SK-MEL-5 (cell line): ENCODE measurements at places on chromosomes 13 and 19. TPM values are rescaled to one million over a fixed set of nuclear protein-coding genes. Genes with fewer than 3 reads are reported as not detected.
A peak's percentile ranks its signal among the peaks of the same experiment; 100 is the strongest.

GRCh38 chr19:38729653-38730469 lies 14.4 kb downstream of the CAPN12 start:
- DNase-seq, result peak; percentile 67

DNA sequence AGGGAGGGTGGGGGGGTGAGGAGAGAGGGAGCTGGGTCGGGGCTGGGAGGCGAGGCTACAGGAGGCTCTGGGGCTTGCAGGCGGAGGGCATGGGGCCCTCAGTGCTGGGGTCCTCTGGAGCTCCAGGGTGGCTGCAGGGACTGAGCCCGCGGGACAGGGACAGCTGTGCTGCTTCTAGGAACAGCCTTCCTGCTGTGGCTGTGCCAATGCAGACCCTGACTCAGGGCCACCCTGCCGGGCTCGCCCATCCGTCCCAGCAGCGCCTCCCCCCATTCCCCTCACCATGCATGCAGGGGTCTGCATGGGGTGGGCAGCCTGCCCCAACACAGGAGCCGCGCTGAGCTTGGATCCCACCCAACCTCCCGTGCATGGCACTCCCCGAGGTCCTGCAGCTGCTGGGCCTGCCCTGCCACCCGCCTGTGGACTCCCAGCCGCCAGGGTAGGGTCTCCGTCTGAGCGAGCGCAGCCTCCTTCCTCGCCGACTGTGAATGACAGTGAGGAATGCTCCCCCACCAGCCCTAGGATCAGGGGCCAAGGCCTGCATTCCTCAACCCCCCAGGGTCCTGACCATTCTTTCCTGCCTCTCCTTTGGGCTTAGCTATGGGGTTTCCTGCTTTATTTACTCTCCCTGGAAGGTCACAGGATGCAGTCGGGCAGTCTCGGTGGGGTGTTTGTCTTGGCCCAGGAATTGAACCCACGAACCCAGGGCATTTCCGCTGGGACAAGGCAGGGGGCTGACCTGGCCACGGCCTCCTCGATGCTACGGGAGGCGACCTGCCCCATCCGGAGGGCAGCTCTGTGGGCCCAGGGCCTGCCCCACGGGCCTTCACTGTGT lies 23.4 kb downstream of the CEBPG start:
- DNase-seq, result no peak

DNA sequence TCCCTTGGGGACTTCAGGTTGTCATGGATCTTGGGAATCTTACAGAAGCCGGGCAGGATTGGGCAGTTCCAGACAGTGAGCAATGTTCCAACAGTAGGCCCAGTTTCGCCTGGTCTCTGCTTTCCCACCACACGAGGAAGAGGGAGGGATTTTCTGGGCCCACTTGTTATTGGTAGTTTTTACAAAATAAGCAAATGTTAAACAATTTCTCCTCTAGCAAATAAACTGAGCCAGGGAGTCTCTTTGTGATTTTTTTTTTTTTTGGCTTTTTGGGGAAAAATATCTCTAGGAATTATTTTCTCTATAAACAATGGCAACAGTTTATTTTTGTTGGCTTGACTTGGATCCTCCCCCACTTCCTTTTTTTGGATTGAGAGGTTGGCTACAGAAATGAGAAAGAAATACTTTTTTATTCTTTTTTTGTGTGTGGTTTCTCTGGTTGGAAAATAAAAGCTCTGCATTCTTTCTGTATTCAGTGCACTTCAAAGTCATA lies 89.3 kb downstream of the TM9SF2 start:
- no peak for DNase-seq

- DNase-seq, result no peak
Observed at GRCh38 chr19:48095612-48096175, 14.9 kb downstream of the PLA2G4C start.

GRCh38 chr19:7857727-7858108 lies 16.5 kb downstream of the PRR36 start:
- no peak for DNase-seq

- no peak for DNase-seq
Observed at GRCh38 chr13:89310943-89311672, 1639.9 kb downstream of the SLITRK5 start.

DNA sequence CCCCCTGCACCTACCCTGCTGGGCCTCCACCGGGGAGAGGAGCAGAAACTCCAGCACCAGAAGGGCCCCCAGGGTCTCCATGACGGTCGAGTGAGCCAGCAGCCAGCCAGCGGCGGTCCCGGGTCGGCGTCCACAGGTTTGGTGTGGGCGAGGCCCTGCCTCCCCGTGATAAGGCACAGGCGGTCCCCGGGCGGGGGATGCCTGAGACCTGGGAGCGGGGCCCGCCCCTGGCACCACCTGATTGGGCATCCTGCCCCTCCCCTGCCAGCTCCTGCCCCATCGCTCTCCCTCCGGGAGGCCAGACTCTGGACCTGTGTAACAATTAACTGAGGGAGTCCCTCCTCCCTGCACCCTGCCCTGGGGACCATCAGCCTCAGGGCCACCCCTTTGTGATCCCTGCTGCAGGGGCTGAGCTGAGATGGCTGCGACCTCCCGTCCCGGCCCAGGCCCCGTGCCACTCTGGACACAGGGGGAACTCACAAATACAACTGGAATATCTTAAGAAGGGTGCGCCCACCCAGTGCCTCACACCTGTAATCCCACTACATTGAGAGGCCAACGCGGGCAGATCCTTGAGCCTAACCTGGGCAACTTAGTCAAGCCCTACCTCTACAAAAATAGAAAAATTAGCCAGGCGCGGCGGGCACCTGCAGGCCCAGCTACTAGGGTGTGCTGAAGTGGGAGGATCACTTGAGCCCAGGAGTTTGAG lies at the start of gene SMIM24:
Gene SMIM24 (minus strand): TSS at position 143 of the 709 bp plus-strand sequence. CDS start 62 bp downstream, at position 81.
- no peak for DNase-seq

Gene KLK11
- total RNA-seq, result not detected in 2 replicates

Gene KL
- total RNA-seq, result not detected in 2 replicates

Gene ERICH4
- total RNA-seq, result not detected in 2 replicates

Gene TGFB1
- 4.3 and 5.5 TPM in 2 replicates for total RNA-seq

Gene MBD3L2
- not detected in 2 replicates for total RNA-seq

Gene SWSAP1
- total RNA-seq, result 1.0 and 2.4 TPM in 2 replicates
